Activated naive CD8-positive, alpha-beta T cell treated with anti-CD3 and anti-CD28 coated beads for 36 hours (primary cell): ENCODE measurements at places on chromosomes 2 and 18. TPM values are rescaled to one million over a fixed set of nuclear protein-coding genes. Genes with fewer than 3 reads are reported as not detected.
A peak's percentile ranks its signal among the peaks of the same experiment; 100 is the strongest.

Gene OR6B2
- not detected for total RNA-seq

Gene TEX44
- not detected for total RNA-seq

Gene HTR2B
- total RNA-seq = not detected

DNA sequence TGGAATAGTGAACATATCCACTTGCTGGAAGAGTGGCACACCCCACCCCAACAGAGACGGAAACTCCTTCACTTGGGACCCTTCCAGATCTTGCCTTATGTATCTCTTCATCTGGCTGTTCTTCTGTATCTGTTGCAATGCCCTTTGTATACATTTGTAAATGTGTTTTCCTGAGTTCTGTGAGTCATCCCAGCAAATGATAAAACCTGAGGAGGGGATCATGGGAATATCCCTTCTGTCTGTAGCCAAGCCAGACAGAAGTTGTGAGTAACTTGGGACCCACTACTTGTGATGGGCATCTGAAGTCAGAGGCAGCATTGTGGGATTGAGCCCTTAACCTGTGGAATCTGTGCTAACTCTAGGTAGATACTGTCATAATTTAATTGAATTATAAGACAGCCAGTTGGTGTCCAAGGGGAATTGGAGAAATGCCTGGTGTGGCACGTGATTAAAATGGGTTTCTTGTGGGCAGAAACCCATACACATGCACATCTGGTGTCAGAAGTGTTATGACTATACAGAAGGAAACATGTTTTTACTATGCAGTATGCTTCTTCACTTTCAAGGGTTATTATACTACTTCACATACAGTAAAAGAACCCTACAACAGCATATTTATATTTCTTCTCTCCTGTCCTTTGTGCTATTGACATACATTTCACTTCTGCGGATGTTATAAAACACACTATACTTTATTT is 32.3 kb upstream of the TMEM247 start:
- peaks cover 4% of the 10 kb centered on the region for H3K27me3 ChIP-seq
- peaks cover 2% of the 10 kb centered on the region for H3K36me3 ChIP-seq
- H3K4me3 ChIP-seq = no peak overlapping the region
- DNase-seq = no peak

GRCh38 chr2:14261771-14262170 is 370.7 kb upstream of the LRATD1 start:
- H3K27ac ChIP-seq = no peak overlapping the region
- H3K27me3 ChIP-seq = no peaks in the 10 kb centered on the region
- H3K4me3 ChIP-seq = no peak overlapping the region
- no peak for DNase-seq

- no peaks in the 10 kb centered on the region for H3K27me3 ChIP-seq
- no peak overlapping the region for H3K4me3 ChIP-seq
- DNase-seq = no peak
- peaks cover 68% of the 10 kb centered on the region for H3K4me1 ChIP-seq
Measured at GRCh38 chr2:68750592-68751396, 16.2 kb downstream of the ARHGAP25 start.

- no peaks in the 10 kb centered on the region for H3K4me1 ChIP-seq
- H3K27ac ChIP-seq = no peak overlapping the region
- H3K27me3 ChIP-seq = no peaks in the 10 kb centered on the region
- H3K36me3 ChIP-seq = no peaks in the 10 kb centered on the region
- DNase-seq = no peak
Measured at GRCh38 chr18:67151366-67151765, 365.2 kb downstream of the DSEL start.

DNA sequence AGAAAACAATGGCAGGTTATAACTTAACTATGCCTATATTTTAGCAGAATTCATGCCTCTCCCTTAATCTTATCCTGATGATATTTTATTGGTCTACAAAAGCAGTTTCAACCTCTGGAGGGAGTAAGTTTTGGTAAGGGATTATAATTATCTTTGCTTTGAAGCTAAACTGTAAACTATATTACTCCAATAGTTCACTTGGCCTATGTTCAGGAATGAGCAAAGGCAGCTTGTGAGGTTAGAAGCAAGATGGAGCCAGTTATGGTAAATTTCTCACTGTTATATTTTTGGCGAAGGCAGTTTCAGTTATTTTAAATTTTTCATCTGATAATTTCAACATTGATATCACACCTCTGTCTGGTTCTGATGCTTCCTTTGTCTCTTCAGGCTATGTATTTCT is 192.5 kb upstream of the RGPD4 start:
- H3K4me3 ChIP-seq = no peak overlapping the region
- H3K36me3 ChIP-seq = no peaks in the 10 kb centered on the region
- H3K27me3 ChIP-seq = no peaks in the 10 kb centered on the region
- no peaks in the 10 kb centered on the region for H3K4me1 ChIP-seq

DNA sequence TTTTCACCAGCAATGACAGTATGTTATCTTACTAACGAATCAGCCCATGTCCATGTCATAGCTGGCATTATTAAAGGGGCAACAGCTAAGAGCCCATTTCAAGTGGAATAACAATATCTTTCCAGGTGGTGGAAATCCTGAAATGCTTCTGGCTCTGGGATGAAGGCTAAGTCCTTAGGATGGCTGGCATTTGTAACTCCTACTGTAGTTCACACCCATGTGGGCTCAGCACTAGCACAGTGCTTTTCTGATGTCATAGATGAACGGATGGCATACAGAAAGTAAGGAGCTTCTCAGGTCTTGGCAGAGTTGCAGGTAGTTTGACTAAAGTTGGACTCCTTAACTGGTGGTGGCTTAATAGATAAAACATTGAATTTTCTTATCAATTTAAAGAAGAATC is 10.0 kb downstream of the TMEM200C start:
- peaks cover 30% of the 10 kb centered on the region for H3K27me3 ChIP-seq
- no peak overlapping the region for H3K27ac ChIP-seq
- no peaks in the 10 kb centered on the region for H3K4me1 ChIP-seq

DNA sequence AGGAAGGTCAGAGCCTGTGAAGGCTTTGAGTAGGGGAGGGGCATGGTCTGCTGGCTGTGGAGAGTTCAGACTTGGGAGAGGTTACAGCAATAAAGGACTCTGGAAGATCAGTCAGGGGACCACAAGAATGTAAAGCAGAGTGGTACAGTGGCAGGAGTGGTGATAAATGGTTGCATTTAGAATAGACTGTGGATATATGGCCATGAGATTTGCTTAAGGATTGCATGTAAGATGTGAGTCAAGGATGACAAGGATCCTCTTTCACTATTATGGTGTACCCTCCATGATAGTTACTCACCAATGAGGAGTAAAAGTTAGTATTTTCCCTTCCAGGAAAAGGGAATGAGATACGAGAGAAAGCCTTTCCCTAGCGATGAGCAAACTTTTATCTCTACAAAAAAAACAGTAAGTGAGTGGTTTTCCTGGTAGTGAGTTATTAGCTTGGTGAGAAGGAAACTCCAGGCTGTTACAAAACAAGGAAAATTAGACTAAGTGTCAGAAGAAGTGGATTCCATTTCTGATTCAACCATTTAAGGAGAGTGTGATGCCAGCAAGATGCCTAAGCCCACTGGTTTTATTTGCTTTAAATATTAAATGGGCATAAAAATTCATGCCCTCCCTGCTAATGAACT is 818.0 kb upstream of the ACVR2A start:
- H3K36me3 ChIP-seq = no peaks in the 10 kb centered on the region
- no peak for DNase-seq
- peaks cover 9% of the 10 kb centered on the region for H3K27me3 ChIP-seq
- no peak overlapping the region for H3K27ac ChIP-seq

DNA sequence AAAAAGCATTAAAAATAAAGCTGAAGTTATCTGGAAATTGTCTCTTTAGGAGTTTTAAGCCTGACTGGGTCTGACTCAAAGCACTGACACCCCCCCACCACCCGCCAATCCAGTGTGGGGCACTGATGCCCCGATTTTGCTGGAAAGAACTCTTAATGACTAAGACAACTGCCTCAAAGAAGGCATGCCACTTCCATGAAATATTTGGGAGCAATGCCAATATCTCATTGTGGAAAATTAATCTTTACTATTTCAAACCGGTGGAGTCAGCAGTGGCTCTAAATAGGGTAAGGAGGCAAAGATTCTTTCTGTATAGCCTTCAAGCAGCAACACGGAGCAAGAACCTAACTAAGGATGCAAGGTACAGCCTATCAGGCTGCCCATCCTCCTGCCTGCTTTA is 4.5 kb downstream of the FKBP7 start:
- no peaks in the 10 kb centered on the region for H3K27me3 ChIP-seq
- DNase-seq = no peak
- peaks cover 14% of the 10 kb centered on the region for H3K4me1 ChIP-seq
- peaks cover 3% of the 10 kb centered on the region for H3K36me3 ChIP-seq
- no peak overlapping the region for H3K27ac ChIP-seq

DNA sequence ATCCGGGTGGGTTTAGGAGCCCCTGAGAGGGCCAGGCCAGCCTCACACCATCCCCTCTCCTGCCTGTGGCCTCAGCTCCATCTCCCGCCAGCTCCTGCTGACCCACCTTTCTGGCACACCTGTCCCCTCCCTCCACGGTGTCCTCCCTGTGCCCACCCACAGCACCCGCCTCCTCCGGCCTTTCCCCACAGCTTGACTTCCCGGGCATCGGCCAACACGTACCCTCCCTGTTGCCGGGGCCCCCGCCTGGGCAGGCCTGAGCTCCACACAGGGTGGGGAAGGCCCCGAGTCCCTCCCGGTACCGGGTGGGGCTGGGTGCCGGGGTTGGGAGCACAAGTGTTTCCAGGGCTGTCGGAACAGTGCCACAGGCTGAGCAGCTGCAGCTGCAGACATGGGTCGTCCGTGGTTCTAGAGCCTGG is 6.5 kb downstream of the GPC1 start:
- H3K4me1 ChIP-seq = no peaks in the 10 kb centered on the region
- no peaks in the 10 kb centered on the region for H3K36me3 ChIP-seq
- H3K27ac ChIP-seq = no peak overlapping the region
- H3K4me3 ChIP-seq = no peak overlapping the region

GRCh38 chr2:200021449-200022114 is 66.2 kb downstream of the MAIP1 start:
- H3K27ac ChIP-seq = no peak overlapping the region
- H3K4me1 ChIP-seq = peaks cover 2% of the 10 kb centered on the region
- H3K36me3 ChIP-seq = no peaks in the 10 kb centered on the region
- DNase-seq = no peak
- H3K27me3 ChIP-seq = peaks cover 4% of the 10 kb centered on the region

DNA sequence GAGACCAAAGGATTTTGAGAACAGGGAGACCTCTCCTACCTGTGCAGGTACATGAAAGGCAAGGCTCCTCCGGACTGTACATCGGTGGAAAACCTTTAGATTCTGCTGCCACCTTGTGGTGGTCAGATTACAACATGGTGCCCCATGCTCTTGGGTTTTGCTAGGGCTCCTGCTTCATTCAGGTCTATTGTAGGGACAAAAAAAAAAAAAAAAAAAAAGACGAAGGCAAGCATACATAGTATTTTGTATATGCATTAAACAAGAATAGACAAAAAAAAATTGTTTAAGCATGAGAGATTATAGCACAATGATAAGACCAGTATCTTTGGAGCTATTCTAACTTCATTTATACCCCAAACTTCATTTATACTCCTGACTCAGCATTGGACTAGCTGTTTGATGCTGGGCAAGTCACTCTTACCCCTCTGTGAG is 27.4 kb upstream of the SPR start:
- peaks cover 59% of the 10 kb centered on the region for H3K27me3 ChIP-seq
- no peaks in the 10 kb centered on the region for H3K36me3 ChIP-seq
- H3K4me1 ChIP-seq = peaks cover 9% of the 10 kb centered on the region
- peak; percentile 47 for DNase-seq
- H3K4me3 ChIP-seq = no peak overlapping the region
- no peak overlapping the region for H3K27ac ChIP-seq

DNA sequence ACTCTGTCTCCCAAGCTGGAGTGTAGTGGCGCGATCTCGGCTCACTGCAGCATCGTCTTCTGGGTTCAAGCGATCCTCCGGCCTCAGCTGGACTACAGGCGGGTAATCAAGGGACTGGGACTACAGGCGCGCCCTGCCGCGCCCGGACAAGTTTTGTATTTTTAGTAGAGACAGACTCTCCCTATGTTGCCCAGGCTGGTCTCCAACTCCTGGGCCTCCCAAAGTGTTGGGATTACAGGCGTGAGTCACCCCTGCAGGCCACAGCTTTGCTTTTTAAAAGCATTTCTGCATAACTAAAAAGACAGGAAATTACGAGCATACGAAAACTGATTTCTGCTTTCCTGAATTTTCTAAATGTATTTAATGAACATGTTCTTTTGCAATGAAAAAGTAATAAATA is 916 bp upstream of the OSBPL1A start:
- no peak overlapping the region for H3K27ac ChIP-seq
- no peaks in the 10 kb centered on the region for H3K36me3 ChIP-seq
- peaks cover 18% of the 10 kb centered on the region for H3K4me1 ChIP-seq
- DNase-seq = no peak
- H3K4me3 ChIP-seq = peak overlapping the region; percentile 74

- peaks cover 15% of the 10 kb centered on the region for H3K4me1 ChIP-seq
- H3K4me3 ChIP-seq = no peak overlapping the region
- H3K36me3 ChIP-seq = peaks cover 3% of the 10 kb centered on the region
Measured at GRCh38 chr2:102514061-102514785, 41.2 kb downstream of the SLC9A4 start.

- H3K4me3 ChIP-seq = no peak overlapping the region
- H3K27ac ChIP-seq = no peak overlapping the region
- no peaks in the 10 kb centered on the region for H3K4me1 ChIP-seq
Measured at GRCh38 chr2:86358957-86359356, 21.5 kb upstream of the REEP1 start.

DNA sequence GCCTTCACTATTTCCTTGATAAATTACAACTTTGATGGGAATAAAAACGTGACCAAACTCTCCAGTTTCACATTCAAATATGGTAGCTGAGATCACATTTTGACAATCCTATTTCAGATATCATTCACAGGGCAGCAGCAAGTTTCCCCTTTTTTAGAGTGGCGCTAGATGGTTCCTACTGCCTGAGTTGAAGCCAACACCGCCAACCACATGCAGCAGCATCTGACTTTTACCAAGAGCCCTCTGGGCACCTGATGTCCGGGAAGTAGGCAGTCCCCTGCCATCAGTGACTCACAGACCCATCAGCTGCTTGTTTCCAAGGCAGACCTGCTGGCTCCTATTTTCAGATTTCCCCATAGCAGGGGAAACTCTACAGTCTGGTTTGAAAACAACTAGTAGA is 4.0 kb upstream of the MREG start:
- no peak overlapping the region for H3K4me3 ChIP-seq
- H3K27ac ChIP-seq = peak overlapping the region; percentile 66
- H3K36me3 ChIP-seq = peaks cover 10% of the 10 kb centered on the region
- peaks cover 41% of the 10 kb centered on the region for H3K4me1 ChIP-seq
- H3K27me3 ChIP-seq = no peaks in the 10 kb centered on the region

DNA sequence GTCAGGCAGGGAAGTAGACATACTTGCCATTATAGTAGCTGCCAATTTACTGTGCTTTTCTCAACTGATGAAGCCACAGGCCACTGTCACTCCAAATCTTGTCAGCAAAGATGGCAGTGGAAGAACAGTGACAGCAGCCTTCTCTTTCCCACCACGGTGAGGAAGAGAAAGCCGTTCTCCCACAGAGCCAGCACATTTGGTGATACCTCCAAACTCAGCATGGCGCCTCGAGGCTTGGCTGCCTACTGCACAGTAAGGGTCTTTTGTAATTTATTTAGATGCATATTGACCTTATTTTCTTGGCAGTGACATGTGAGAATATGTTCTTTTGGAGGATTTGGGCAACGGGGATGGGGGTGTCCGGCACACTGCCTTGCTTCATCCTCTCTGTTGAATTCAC is 117.2 kb upstream of the CDH20 start:
- H3K27me3 ChIP-seq = no peaks in the 10 kb centered on the region
- H3K4me3 ChIP-seq = no peak overlapping the region
- H3K36me3 ChIP-seq = no peaks in the 10 kb centered on the region
- H3K4me1 ChIP-seq = no peaks in the 10 kb centered on the region
- no peak overlapping the region for H3K27ac ChIP-seq
